A673 (cell line): ENCODE measurements at places on chromosomes 1 and 21.

GRCh38 chr1:60265560-60266535, 192.3 kb upstream of the C1orf87 start:
- peaks cover 42% of the 10 kb centered on the region for H3K27me3 ChIP-seq
- no peak overlapping the region for H3K27ac ChIP-seq
- no peak for DNase-seq
- H3K4me3 ChIP-seq, result no peak overlapping the region
- no peaks in the 10 kb centered on the region for H3K36me3 ChIP-seq
- H3K4me1 ChIP-seq, result no peaks in the 10 kb centered on the region

- H3K4me3 ChIP-seq, result no peak overlapping the region
- H3K27ac ChIP-seq, result no peak overlapping the region
- peaks cover 34% of the 10 kb centered on the region for H3K4me1 ChIP-seq
- no peaks in the 10 kb centered on the region for H3K27me3 ChIP-seq
- no peak for DNase-seq
Measured at GRCh38 chr1:203524152-203524551, 30.2 kb downstream of the OPTC start.

DNA sequence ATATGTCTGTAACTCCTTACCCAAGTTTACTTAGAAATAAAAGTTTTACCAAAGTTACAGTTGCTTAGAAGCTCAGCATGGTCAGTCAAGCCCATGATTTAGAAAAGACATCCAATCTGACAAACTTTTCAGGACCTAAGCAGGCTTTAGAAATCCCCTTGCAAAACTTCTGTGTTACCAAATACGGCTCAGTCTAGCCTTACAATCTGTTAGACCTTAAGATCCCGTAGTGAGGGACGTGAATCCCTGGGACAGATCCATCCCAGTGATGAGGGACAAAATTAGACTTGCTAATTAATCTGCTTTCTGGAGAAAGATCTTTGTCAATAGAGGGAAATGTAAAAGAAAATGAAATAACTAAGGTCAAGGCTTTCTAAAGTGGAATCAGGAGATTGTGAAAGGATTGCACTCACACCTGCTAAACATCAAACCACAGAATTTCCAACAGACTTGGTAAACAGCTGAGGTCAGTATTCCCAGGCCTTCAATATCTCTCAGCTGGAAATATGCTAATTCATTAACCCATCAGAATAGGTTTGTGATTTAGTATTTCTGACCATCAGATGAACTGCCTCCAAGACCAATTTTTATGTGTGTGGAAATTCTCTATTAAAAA, 375.3 kb downstream of the DUSP10 start:
- no peaks in the 10 kb centered on the region for H3K27me3 ChIP-seq
- H3K36me3 ChIP-seq, result no peaks in the 10 kb centered on the region
- no peak overlapping the region for H3K27ac ChIP-seq
- no peak for DNase-seq
- no peaks in the 10 kb centered on the region for H3K4me1 ChIP-seq
- H3K4me3 ChIP-seq, result no peak overlapping the region

DNA sequence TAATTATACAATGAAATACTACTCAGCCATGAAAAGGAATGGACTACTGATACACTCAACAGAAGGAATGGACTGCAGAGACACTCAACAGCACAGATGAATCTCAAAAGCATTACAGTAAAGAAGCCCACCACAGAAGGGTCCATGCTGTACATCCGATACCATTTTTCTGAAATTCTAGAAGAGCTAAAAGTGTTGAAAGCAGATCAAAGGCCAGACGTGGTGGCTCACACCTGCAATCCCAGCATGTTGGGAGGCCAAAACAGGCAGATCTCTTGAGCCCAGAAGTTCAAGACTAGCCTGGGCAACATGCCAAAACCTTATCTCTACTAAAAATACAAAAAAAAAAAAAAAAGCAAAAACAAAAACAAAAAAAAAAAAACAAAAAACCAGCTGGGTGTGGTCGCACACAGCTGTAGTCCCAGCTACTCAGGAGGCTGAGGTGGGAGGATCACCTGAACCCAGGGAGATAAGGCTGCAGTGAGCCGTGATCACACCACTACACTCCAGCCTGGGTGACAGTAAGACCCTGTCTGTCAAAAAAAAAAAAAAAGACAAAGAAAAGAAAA, 15.5 kb downstream of the PPP1R15B start:
- DNase-seq, result no peak
- H3K27me3 ChIP-seq, result no peaks in the 10 kb centered on the region
- H3K4me3 ChIP-seq, result no peak overlapping the region
- H3K27ac ChIP-seq, result no peak overlapping the region

DNA sequence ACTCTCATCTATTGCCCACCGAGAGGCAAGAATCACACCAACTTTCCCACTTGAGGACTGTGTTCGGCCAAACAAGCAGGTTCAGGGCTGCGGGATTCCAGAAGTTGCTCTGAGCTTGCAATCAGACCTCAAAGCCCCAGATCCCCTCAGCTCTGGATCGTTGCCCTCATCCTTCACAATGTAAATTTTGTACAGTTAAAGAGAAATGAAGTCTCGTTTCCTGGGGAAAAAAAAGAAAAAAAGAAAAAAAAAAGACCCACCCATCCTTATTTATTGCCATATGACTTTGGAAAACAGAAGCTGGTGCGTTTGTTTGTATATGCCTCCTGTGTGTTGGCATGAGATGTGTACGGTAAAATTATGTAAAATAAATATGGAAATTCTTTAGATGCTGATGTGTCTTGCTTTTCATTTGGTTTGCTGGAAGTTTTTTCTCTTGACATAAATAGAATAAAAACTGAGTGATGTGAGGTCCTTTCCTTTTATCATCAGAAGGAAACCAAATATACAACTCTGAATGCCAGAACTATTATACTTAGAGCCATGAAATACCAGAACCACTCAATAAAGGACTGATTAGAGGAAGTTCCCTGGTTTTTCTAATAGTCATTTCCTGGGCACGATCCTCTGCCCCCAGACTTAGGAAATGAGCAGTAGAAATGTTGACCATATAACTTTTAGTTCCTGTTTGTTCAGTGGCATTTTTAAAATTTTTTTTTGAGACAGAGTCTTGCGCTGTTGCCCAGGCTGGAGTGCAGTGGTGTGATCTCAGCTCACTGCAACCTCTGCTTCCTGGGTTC, 48.7 kb downstream of the LHX4 start:
- H3K27ac ChIP-seq, result no peak overlapping the region
- H3K4me3 ChIP-seq, result no peak overlapping the region
- H3K4me1 ChIP-seq, result peaks cover 8% of the 10 kb centered on the region
- DNase-seq, result no peak
